ENCODE measurements at places on chromosomes 3 and 15.
A peak's percentile ranks its signal among the peaks of the same experiment; 100 is the strongest.

DNA sequence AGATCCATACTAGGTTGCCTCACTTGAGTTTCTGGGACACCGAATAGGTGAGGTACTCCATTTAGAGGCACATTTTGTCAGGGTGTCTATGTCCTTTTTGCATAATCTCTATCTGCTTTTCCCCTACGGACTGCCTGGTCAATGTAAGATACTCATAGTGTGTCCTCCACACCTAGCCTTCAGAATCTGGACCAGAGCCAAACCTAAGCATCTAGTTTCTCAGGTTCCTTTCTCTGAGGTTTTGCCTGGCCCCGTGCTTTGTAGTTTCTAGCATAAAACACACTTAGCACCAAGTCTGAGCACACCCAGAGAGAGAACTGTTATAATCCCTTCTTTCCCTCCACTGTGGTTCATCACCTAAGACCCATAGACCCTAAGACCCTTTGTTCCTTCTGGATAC is 105.9 kb upstream of the MLF1 start:
- no peak for DNase-seq

- no peak for DNase-seq
Observed at GRCh38 chr3:100662113-100662823, 47.0 kb upstream of the TFG start.

DNA sequence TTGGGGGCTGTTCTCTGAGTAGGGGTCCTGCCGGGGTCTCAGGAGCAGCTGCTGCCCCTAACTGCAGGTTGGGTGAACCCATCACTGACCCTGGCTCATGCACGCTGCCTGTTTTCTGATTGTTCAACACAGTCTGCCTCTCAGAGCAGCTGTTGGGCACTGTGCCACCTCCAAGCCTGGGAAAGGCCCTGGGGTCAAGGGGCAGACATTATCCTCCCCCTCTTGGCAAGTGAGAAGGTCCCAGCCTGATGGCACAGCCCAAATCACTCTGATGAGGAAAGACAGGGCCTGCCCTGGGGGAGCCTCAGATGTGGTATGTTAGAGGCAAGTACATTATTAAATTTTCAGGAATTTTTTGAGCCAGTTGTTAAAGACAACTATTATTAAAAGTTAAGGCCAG is 14.1 kb upstream of the GNAT1 start:
- DNase-seq, result no peak

GRCh38 chr3:69642606-69643005 is 96.7 kb upstream of the MITF start:
- no peak for DNase-seq

DNA sequence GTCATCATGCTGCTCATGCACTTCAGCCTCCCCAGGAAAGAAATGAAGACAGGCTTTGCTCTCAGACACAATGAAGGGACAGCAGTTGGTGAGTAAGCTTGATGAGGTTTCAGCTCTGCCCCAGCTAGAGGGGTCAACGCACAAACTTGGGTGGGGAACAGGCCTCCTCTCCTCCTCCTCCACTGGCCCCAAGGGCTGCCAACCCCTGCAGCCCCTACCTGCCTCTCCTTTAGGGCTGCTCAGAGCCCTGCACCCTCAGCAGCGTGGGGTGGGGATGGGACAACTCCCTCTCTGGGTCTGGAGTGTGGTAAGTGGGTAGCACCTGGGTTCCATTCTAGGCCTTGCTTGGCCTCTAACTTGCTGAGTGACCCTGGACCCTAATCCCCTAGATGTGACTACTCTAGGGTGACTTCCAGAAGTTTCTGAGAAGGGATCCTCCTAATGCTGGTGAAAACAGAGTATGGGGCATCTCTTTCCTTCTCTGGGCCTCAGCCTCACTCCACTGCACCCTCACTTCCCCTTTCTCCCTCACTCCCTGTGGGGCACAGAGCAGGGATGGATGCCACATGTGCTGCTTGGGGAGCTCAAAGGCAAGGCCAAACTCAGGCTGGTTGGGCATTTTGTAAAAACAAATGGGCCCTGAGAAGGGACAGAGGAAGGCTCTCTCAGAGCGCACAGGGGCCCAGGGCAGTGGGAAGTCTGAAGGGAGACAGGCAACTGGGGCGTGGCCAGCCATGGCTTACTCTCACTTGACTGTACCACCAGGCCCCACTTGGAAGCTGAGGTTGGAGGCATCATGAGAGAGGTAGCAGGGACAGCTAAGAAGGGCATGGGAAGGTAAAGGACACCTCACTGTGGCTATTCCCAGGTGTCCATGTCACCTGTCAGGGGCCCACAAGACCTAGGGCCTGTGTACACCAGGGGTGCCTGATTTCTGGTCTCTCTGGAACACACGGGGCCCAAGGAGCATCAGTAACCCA is 64.0 kb downstream of the SYNM start:
- DNase-seq, result no peak

GRCh38 chr3:67642734-67643133 is 11.7 kb downstream of the SUCLG2 start:
- no peak for DNase-seq

DNA sequence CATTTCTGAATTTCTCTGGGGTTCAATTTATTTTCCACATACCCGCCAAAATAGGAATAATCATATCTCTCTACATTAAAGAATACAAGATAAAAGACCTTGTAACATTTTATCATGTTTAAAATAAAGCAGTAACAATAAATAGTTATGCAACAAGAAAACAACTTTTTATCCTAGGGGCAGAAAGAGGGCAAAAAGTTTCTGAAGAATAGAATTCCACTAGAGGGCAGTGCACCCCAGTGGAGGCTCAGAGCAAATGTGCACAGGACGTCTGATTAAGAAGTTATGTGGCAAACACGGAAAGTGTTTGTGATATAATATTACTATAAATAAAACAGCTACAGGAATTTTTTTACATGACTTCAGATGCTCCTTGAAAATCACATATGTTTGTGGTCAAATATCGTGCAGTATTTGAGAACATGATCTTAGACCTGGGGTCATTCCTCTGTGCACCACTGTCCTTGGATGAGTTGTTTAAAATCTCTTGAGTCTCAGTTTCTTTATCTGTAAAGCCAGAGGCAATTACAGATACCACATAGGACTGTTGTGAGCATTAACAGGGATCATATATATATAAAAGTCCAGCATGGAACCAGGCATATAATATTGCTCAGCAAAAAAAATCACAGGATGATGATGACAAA is 13.2 kb upstream of the PIK3R4 start:
- DNase-seq, result peak; percentile 54

- DNase-seq, result no peak
Observed at GRCh38 chr3:6079011-6079410, 781.9 kb upstream of the GRM7 start.

DNA sequence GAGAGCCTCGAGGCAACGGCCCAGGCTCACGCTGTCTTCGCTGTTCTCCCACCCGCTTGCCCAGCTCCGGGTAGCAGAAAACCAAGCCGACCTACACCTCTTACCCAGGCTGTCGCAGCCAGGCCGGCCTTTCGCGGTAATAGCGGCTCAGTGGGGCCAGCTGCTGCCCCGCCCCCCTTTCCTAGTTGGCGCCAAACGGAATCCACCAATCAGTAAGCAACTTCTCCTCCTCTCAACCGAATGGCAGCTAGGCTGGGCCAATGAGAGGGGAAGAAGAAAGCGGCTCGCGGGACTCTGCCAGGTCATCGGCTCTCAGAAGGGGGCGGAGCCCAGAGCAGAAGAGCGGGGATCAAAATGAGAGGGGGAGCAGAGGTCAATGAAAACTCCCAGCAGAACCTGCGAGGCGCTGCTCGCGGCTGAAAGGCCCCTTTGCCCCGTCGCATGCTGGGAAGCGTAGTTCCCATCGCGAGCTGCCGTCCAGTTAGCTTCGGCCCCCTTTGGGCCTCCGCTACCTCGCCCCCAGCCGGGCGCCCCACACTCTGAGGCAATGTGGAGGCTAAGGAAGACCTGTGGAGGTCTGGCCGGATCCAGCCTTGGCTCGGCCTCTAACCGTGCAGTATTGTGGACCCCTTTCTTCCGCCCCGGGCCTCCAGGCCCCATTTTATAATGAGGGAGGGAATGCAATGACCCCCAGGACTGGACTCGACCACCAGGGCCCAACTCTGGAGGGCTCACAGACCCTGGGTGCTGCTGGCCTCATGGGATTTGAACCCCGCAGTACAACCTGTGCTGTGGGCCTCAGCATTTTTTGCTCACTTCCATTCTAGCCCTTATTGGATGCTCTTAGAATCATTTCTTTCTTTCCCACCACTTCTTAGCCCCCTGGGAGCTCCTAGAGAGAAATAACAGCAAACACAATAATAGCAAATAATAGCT is at the start of gene CDC25A:
CDC25A (minus strand) TSS at position 152 of the 936 bp plus-strand sequence. CDS start 470 bp downstream, outside the sequence.
- DNase-seq, result peak; percentile 93

DNA sequence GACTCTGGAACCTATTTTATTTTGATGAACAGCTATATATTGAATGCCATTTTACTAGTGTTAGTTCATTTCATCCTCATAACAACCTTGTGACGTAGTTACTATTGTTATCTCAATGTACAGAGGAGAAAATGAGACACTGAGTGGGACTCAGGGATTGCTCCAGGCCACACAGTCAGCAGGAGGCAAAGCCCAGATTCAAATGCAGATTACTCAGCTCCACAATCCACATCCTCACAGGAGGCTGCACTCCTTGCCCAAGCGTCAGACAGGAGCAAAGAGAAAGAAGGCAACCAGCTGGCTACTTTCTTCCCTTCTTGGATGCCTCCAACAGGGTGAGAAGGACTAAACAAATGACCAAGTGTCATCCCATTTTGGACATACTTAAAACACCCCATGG is 92.0 kb upstream of the CCDC54 start:
- no peak for DNase-seq

GRCh38 chr15:57323806-57324589 is 52.3 kb upstream of the CGNL1 start:
- DNase-seq, result no peak

- no peak for DNase-seq
Observed at GRCh38 chr3:143720381-143720780, 127.9 kb downstream of the SLC9A9 start.

- peak; percentile 24 for DNase-seq
Observed at GRCh38 chr15:94004697-94005096, 226.7 kb upstream of the MCTP2 start.

GRCh38 chr15:90545095-90545494 is 15.4 kb downstream of the CRTC3 start:
- DNase-seq, result no peak
